CD4-positive, alpha-beta T cell treated with Interleukin-4 for 1 hour (primary cell): ENCODE measurements at places on chromosomes 16 and 17.

DNA sequence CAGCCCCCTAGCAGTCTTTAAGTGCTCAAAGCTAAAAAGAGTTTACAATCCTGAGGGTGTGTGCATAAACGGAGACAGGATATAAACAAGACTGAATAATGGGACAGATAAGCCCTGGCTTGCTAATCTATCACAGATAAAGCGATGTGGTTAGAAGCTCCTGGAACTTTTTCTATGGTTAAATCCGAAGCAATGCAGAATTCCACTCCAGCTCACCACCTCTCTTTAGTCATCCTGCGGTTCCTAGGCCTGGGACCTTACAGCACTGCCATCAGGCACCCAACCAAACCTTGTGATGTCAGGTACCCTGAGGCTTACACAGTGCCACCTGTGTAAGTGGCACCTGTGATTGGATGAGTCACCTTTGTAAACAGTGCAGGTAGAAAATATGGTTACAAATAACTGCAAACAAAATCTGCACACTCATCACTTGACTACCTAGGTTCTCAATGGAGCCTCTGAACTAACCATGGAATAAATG lies 31.5 kb upstream of the B4GALNT2 start:
- no peak for DNase-seq

DNA sequence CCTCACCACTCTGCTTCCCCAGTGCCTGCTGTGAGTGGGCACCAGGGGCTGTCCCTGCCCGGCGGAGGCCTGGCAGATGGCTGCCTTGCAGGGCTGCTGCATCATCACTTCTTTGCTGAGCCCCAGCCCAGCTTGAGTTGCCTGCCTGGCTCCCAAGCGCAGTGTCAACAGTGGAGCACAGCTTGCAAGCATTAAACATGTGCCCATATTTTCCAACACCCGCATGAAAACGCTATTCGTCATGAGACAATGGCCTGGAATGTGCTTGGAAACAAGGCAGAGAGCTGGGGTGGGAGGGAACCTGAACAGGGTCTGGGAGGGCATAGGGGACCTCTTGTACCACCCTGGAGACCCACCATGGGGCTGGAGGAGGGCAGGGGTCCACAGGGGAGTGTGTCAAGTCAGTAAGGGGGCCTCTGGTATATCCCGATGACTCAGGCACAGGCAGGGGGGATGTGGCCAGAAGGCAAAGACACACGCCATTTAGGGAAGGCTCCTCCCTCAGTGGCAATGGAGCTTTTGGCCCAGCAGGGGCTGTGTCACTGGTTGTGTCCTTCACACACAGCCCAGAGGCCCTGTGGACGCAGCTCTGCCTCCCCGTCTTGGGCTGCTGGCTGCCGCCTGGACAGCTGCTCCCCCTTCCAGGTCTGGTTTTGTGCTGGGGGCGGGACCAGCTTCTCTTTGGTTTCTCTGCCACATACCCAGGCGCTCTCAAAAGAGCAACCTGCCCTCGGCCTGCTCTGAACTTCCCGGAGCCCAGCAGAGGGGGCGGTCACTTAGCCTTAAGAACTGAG lies 17.4 kb upstream of the MTSS2 start:
- no peak for DNase-seq

- DNase-seq, result no peak
Measured at GRCh38 chr16:72094266-72094610, 591 bp downstream of the DHX38 start.

DNA sequence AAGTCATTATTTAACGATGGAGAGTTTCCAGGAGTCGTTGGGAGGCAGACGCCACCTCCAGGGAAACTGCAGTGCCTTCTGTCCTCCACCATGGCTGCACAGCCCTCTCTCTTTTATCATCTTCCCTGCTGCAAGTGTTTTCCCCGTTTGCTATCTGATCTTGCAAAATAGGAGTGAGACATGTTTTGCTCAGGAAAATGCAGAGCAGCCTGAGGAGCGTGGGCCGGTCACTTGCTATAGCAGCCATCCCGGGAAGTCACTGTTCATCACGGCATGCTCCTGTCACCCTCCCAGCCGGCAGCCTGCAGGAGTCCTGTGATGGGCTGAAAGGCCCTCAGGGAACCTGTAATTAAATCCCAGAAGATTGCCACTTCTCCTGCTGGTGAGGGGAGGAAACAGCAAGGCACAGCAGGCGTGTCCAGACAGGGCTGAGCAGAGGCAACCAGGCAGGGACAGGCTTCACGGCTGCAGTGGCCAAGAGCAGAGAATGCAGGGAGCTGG lies 143.1 kb downstream of the GSG1L start:
- no peak for DNase-seq

- DNase-seq, result no peak
Measured at GRCh38 chr17:51224402-51225262, 35.2 kb downstream of the MBTD1 start.

- DNase-seq, result peak; percentile 80
Measured at GRCh38 chr17:44219616-44220212, at the start of gene UBTF. Gene UBTF, minus strand, starts transcription at chr17:44219675. Its CDS starts 1,446 bp downstream, at chr17:44218229.

GRCh38 chr17:33494151-33494550 lies 201.1 kb upstream of the ASIC2 start:
- no peak for DNase-seq

DNA sequence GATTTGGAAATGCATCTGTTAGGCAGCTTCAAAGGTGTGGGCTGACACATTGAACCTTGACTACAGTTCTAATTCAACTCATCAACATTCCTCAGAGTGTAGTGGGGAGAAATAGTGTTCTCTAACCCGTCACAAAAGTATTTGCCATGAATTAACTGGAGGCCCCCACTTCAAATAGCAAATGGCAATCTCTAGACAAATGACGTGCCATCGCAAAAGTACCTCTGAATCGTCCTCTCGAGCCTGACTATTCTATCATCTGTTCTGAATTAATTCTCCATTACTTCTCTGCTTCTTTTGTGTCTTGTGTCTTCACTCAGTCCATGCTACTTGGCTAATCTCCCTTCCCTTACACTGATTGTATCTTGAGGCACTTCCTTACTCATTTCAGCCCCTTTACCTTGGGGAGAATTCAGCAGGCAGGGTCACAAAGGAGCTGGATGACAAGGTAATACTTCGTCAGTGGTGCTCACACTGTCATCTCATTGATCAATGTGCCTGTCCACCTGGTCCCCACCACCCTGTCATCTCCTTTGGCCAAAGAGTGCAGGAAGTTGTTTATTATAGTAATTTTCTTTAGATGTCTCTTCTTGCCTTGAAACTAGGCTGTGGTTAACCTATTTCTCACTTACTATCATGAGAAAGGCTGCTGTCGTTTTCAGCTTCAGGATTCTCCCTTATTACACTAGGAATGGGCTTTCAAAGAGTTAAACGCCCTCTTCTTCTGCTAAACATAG lies 108.4 kb downstream of the SYCE1L start:
- no peak for DNase-seq

DNA sequence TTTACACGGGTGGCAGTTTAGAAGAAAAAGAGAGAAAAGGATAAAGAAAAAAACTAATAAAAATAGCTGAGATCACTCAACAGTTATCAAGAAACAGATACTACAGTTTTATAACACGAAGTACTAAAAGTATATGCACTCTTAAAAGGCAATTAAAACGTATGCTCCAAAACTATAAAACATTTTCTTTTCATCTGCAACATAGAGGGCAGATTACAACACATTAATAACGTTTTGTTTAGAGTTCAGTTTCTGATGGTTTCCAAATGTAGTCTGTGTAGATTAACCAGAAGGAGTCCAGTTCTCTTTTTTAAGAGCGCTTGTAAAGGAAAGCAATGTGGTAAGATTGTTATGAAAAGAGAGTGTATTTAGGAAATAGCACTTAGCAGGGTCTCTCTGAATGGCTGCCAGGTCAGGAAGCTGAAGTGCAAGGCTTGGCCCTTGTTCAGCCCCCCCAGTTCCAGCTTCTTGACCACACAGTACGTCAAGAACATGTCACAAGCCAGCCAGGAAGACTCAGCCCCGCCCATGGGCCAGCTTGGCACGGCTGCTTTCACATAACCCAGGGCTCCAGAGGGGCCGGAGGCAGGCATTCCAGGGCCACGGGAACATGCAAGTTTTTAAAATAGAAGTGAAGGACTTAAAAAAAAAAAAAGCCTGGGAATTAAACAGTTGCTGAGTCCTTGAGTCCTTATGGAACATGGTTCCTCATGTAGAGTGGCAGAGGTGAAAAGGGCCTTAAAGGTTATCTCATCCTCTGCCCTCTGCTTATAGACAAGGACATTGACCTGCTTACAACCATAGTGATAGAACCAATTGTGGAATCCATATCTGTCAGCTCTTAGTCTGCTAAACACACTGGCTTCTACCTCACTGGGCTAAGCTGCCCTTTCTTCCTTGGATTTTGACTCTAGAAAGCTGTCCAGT lies 147.4 kb upstream of the TBX2 start:
- peak; percentile 76 for DNase-seq

DNA sequence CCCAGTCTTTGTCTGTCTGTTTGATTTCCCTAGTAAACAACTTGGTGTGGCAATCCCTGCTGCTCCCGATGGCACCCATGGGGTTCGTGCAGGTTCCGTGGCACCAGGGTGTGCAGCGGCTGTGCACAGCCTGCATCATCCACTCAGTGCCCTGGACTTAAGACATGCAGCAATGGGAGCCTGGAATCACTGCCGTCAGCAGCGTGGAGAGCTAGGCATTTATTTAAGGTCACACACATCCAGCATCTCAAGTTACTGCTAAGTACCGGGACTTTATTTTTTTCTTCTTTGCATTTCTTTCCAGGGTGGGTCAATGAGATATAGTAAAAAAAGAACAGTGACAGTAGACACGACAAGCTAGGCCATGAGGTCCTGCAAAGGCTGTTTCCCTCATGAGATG lies 2.8 kb downstream of the DHRS7C start:
- no peak for DNase-seq

GRCh38 chr17:63741143-63741407 lies 524 bp downstream of the STRADA start:
- no peak for DNase-seq

GRCh38 chr16:1960665-1961630 lies 1.6 kb downstream of the NDUFB10 start:
- no peak for DNase-seq

GRCh38 chr16:87198328-87198832 lies 118.8 kb downstream of the C16orf95 start:
- DNase-seq, result no peak

GRCh38 chr17:51572115-51572514 lies 311.8 kb downstream of the UTP18 start:
- no peak for DNase-seq
